ENCODE measurements at places on chromosomes 1 and 21.

DNA sequence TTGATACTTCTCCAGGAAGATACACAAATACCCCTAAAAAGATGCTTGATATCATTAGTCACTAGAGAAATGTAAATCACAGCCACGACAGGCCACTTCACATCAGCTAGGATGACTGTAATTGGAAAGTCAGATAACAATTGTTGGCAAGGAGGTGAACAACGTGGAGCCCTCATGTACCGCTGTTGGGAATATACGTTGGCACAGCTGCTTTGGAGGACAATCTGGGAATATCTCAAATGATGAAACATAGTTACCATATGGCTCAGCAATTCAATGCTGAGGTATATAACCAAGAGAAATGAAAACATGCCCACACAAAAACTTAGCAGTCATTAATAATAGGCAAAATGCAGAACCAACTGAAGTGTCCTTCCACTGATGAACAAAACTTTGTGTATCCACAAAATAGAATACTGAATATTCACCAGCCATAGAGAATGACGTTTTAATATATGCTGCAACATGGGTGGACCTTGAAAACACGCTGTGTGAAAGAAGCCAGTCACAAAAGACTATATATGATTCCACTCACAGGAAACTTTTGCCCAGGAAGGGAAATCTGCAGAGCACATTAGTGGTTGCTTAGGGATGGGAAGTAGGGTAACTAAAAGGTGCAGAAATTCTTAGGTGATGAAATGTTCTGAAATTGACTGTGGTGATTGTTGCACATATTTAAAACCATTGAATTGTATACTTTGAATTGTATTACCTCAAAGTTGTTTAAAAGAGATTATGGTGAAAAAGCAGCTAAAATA is 95.4 kb downstream of the AHCTF1 start:
- DNase-seq = no peak

DNA sequence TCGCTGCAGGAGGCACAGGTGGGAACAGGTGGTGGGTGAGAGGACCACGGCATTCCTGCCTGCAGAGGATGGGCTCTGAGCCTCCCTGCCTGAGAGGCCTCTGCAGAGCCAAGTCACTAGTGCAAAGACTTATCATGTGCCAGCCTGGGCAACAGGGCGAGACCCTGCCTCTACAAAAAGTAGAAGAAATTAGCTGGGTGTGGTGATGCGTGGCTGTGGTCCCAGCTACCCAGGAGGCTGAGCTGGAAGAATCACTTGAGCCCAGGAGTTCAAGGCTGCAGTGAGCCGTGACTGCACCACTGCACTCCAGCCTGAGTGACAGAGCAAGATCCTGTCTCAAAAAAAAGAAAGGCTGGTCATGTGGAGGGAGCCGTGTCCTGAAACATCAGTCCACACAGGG is 46.4 kb downstream of the PKNOX1 start:
- no peak for DNase-seq

- no peak for DNase-seq
Measured at GRCh38 chr1:61322769-61323168, 240.4 kb downstream of the NFIA start.

DNA sequence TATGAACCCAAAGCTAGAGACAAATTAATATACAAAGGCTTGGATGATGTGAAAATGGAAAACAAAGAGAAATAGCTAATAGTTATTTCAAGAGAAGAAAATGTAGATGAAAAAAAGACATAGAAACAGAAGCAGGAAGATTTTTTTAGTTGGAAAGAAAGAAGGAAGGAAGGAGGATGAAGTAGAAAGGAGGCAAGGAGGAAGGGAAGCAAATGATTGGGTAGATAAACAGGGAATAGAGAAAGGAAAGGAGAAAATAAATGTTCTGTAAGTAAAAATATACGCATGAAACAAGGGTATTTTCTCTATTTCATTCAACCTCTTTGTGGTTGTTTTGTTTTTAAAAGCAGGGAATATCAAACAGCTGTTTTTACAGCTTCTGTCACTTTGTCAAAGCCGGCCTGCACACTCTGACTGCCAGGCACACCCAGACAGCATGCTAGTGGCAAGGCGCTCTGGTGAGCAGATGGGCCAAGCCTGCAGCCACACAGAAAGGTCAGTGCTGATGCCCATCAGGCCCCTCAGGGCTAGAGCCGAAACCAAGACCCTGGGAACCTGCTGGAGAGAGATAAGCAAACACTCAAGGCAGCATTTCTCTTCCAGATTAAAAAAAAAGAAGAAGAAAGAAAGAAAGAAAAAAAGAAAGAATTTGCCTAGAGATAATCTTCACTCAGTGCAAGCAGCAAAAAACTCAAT is 72.9 kb upstream of the CTTNBP2NL start:
- DNase-seq = no peak

DNA sequence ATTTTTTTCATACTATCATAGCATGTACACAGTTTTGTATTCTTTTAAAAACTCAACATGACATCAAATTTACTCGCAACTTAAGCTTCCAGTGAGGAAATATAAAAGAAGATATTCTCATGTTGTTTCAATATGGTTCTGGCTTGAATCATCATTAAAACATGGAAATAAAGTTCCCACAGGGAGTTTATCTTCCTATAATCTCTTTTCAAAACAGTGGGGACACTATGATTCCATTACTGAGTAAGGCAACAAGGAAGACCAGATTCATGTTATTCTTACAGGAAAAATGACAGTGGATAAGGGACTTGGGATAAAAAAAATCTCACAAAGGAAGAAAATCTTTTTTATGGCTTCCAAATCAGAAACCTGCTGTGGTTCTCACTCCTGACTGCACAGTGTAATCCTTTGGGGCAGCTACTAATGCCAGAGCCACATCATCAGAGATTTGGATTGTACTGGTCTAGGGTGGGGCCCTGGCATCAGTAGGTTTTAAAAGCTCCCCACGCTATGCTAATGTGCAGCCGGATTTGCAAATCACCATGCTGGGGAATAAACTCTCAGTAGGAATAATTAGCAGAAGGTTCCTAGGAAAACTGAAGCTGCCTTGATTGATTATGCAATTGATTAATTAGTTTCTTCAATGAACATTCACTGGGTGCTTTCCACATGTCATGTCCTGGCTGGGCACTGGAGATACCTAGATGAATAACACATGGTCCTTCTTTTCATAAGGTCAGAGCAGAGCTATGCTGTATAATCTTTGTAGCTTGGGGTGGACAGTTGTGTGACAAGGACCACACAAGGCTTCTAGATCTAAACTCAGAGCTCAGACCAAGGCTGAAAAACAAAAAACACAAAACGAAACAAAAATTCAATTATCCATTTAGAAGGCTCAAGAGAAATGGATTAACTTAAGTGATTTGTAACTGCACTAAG is 71.1 kb upstream of the C8B start:
- no peak for DNase-seq

GRCh38 chr1:152089014-152089674 is at the start of gene TCHHL1:
Gene TCHHL1 (minus strand): TSS chr1:152089064. CDS start chr1:152088143, 921 bp downstream.
- DNase-seq = no peak

DNA sequence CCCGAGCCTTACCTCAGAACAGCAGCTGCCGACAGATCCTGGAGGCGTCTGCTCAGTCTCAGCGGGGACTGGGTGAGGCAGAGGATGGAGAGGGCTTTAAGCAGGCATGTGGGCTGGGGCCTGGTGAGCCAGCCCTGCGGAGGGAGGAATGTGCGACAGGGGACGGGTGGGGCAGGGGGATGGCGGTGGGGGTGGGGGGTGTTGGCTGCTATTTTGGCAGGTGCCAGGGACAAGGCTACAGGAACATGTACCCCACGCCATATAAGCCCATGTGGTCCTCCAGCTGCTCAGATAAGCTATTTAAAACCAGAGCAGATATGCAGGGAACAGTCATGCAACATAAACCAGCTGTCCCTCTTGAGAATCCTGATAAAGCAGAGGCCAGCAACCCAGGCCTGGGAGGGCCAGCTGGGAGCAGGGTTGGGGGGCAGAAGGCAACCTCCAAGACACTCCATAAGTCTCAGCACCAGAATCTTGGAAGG is at the start of gene TNNT2:
Gene TNNT2 (minus strand): TSS at position 70 of the 482 bp plus-strand sequence. CDS start 4,426 bp downstream, outside the sequence.
- DNase-seq = no peak

GRCh38 chr21:15221799-15222386 is 157.1 kb upstream of the NRIP1 start:
- no peak for DNase-seq

DNA sequence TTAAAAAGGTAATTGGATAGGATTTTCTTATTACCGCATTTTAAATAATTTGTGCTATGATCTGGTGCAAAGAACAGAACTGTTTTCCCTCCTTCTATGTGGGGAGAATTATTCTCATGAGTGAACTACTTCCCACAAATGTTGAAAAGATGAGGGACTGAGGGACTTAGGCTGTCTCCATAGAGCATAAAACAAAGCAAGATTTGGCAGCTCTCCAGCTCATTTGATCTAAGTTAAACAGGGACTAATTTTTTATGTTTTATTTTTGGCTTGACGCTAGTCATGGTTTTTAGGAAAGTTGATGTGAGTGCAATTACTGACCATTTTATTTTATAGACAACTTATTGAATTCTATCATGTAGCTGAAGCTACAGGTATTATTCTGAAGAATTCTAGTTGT is 362.3 kb downstream of the HLX start:
- no peak for DNase-seq

- no peak for DNase-seq
Measured at GRCh38 chr1:164265232-164265631, 293.8 kb upstream of the PBX1 start.

DNA sequence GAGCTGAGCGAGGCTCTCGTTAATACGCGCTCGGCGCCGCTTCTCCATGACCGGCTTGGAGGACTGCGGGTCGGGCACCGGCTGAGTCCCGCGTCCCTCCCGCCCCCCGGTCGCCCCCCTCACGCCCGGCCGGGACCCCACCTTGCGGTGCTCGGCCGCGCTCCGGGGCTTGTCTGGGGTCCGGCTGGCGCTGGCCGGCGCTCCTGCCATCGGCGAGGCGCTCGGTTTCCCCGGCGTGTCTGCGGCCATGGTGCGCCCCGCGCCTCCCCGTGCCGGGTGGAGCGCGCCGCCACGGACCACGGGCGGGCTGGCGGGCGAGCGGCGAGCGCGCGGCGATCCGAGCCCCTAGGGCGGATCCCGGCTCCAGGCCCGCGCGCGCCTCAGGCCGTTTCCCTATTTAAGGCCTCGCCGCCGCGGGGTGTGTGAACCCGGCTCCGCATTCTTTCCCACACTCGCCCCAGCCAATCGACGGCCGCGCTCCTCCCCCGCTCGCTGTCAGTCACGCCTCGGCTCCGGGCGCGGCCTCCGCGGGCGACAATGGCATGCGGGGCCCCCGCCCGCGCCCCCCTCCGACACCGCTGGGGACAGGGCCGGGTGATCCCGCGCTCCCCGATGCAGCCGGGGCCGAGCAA is at the start of gene HES4:
Gene HES4 (minus strand): TSS at position 373 of the 632 bp plus-strand sequence. CDS start 124 bp downstream, at position 249.
- DNase-seq = peak; percentile 77

GRCh38 chr1:29700491-29700890 is 464.2 kb downstream of the PTPRU start:
- DNase-seq = no peak

DNA sequence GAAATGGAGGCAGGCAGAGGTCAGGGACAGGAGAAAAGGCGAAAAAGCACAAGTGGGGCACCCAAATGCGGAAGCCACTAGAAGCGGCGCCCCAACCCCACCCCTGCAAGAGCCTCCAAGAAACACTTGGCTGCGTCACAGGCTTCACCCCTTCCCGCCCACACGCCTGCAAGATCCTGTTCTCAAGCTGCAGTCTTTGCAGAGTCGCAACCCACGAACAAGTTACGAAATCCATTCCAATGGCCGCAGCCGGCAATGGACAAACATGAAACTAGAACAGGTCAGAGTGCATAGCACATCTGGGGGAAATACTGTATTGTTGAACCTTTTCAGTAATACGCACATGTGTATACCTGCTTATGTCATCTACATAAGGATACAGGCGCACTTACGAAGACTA is 103.6 kb downstream of the PSMG1 start:
- no peak for DNase-seq

GRCh38 chr1:87115317-87115890 is 201.0 kb downstream of the HS2ST1 start:
- DNase-seq = no peak

- DNase-seq = peak; percentile 22
Measured at GRCh38 chr21:46079352-46080170, 18.4 kb upstream of the COL6A2 start.

GRCh38 chr21:45788198-45788597 is 144.7 kb downstream of the PCBP3 start:
- DNase-seq = no peak

DNA sequence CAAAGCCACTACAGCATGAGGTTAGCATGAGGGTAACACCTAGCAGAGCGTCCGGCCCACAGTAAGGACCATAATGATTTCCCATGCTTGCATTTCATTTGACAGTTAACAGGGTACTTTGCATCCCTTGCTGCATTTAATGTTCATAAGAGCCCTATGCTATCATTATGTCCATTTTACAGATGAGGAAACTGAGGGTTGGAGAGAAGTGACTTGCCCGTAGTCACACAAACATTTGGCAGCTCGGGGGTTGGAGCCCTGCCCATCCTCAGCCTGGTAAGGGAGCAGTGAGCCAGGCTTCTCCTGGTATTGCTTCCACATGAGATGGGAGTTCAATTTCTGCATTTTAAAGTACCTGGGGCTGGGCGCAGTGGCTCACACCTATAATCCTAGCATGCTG is 16.5 kb upstream of the EPHB2 start:
- DNase-seq = no peak

GRCh38 chr1:152960452-152961044 is 9.9 kb upstream of the SPRR4 start:
- no peak for DNase-seq

DNA sequence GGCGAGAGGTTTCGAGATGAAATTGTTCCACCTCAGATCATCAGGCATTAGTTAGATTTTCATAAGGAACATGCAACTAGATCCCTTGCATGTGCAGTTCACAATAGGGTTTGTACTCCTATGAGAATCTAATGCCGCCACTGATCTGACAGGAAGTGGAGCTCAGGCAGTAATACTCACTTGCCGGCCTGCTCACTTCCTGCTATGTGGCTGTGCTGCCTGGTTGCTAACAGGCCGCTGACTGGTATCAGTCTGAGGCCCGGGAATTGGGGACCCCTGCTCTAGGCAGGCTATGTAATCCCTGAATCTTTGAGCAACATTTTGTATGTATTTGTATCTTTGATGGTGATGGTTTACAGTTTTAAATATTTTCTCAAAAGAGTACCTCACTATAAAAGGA is 32.5 kb downstream of the XKR8 start:
- DNase-seq = peak; percentile 45

DNA sequence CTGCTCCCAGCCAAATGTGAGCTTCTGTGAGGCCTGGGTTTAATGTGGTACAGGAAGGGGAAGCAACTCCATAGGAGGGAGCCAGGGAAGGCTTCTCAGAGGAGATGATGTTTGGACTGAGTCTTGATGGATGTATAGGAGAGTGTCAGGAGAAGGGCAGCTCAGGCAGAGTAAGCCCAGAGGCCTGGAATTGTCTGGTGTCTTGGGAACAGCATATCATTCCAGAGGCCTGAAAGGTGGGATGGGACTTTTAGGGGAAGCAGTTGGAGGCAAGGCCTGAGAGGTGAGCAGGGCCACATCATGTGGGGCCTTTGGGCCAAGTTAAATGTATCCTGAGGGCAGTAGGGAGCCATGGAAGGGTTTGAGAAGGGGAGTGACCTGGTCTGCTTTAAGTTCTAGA is 148.6 kb upstream of the WNT4 start:
- DNase-seq = no peak
